ENCODE measurements at places on chromosomes 6 and 20.

DNA sequence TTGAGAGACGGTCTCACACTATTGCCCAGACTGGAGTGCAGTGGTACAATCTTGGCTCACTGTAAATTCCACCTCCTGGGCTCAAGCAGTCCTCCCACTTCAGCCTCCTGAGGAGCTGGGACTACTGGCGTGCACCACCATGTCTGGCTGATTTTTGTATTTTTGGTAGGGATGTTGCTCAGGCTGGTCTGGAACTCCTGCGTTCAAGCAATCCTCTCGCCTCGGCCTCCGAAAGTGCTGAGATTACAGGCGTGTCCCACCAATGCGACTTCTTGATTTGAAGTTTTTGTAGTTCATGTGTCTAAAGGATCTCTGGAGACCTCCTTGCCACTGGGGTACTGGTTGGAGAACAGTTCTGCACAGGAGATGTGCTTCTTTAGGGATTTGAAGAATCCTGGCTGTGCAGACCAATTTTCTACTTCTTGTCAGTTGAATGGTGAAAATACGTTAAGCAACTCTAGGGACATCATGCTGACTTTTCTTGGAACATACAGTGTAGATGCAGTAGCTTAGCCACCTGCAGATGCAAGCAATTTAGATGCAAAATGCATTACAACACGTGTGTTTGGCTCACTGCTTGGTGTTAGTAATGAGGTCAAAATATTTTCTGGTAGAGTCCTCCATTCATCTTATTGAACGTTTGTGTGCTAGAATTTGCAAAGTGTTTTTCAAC is 28.2 kb downstream of the SYTL3 start:
- DNase-seq, result no peak

GRCh38 chr6:110537208-110538123 is 61.1 kb upstream of the SLC22A16 start:
- DNase-seq, result peak; percentile 98

GRCh38 chr6:170152124-170152926 is 138.6 kb downstream of the DLL1 start:
- no peak for DNase-seq

GRCh38 chr20:62777528-62777830 is 18.8 kb upstream of the MRGBP start:
- DNase-seq, result no peak

GRCh38 chr20:43972692-43973091 is 58.0 kb downstream of the TOX2 start:
- no peak for DNase-seq

DNA sequence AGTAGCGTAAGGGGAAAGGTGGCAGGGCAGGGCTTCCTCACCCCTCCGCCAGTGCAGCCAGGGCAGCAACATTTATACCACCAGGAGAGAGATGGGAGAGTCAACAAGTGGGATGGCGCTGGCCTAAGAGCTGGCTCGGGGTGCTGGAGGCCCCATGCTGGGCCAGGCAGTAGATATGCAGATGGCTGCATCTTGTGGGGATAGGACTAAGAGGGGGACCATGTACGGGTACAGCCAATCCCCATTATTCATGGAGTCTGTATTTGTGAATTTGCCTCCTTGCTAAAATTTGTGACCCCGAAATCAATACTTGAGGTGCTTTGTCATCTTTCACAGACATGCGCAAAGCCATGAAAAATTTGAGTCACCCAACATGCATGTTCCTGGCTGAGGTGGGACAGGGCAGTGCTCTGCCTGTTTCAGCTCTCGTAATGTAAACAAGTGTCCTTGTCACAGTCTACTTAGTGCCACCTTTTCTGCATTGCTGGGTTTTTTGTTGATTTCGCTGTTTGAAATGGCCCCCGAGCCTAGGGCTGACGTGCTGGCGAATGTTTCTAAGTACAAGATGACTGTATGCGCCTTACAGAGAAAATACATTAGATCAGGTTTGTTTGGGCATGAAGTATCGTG is 27.5 kb upstream of the TAF8 start:
- DNase-seq, result no peak

DNA sequence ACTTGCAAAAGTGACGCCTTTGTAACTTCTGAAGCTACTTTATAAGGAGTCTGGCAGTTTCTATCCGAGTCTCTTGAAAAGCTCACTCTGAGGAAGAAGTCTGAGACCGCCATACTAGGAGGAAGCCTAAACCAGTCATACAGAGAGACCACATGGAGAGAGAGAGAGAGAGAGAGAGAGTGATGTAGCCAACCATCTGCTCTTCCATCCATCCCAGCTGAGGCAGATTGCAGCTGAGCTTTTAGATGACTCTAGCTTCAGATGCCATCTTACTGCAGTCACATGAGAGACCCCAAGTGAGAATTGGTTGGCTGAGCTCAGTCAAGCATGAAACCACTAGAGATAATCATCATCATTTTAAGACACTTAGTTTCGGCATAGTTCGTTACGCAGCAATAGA is 15.0 kb upstream of the DTNBP1 start:
- DNase-seq, result no peak

GRCh38 chr6:6803180-6803977 is 214.9 kb downstream of the LY86 start:
- DNase-seq, result no peak

GRCh38 chr20:61841966-61842365 is 223.7 kb downstream of the TAF4 start:
- no peak for DNase-seq

DNA sequence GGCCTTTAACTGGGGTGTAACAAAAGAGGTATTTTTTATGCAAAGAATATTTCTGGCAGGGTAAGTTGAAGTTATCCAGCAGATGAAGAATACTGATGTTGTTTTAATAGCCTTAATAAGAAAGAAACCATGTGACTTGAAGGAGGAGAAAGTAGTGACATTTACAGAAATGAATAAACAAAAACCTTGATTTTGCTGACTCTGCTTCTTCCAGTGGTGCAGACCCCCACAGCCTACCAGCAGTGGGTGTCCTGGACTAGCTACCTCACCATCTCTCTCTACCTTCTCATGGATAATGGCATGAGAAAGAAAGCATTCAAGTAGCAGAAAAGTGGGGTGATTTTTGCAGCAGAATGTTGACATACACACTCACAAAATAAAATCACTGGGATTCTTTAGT is 162.6 kb upstream of the RNF217 start:
- DNase-seq, result no peak

DNA sequence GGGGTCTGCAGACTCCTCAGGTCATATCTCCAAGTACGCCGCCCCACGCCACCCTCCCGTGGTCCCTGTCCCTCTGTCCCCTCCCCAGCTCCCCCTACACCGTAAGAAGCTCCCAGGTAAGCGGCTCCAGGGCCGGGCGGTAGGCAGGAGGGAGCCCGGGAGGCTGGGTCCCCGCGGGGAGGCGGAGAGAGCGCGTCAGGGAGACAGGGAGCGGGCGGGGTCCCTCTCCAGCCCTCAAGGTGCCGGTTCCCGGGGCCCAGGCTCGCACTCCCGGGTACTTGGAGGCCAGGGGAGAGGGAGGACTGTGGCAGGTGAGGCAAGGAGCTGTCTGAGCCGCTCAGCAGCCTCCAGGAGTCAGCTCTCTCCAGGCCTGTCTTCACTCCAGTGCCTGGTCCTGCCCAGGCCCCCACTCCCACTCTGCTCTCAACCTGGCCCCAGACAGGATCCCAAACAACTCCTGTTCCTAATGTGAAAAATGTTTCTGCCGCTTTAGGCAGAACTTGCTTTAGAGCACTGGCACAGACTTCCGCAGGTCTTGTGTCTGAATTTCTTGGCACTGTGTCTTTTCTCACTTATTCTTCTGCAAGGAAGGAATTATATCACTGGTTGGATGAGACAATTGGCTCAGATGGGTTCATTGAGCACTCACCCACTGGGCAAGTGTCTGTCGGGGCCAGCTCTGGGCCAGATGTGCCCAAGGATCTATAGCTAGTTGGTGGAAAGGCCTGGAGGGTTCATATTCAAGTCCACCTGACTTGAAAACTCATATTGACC is 36.6 kb downstream of the HLA-G start:
- no peak for DNase-seq

DNA sequence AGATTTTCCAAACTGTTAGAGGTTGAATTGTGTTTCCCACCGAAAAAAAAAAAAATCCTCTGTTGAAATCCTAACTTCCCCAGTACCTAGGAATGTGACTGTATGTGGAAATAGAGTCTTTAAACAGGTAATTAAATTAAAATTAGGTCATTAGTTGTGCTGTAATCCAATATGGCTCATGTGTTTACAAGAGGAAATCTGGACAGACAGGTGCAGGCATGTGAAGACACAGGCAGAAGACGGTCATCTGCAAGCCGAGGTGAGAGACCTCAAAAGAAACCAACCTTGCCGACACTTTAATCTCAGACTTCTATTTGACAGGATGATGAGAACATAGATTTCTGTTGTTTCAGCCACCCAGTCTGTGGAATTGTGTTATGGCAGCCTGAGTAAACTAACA is 28.6 kb upstream of the EZR start:
- no peak for DNase-seq

DNA sequence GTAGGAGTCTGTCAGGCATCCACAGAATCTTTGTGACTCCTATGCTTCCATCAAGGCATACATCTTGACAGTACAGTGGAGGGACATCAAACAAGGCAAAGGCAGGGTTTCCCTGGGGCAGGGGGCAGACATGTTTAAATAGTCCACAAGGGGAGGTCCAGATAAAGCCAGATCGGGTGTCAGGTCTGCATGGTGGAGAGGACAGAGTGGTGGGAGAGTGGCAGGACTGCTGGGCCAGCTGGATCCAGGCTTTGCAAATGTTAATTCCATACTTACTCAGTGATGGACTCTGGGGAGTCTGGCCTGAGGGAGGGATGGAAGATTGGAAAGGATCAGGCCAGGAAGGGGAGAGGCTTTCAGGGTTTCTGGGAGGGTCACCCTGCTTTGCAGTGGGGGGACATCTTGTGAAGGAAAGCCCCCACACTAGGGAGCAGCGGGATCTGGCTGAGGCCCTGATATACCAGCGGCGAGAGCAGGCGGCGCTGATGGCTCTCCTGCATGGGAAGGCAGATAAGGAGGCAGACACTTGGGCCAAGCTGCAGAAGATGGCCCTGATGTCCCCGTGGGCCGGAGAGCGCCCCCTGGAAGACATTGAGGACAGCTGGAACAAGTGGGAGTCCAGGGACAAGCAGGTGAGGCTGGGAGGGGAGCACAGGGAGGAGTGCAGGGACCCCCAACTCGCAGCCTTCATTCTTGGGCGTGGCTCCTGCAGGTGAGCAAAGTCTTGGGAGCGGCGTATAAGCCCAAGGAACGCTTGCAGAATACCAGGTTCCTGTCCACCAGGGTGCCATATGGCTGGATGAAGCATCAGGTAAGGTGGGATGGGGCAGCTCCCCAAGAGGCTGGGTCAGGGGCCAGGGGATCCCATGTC is 44.6 kb downstream of the SUN5 start:
- DNase-seq, result no peak

DNA sequence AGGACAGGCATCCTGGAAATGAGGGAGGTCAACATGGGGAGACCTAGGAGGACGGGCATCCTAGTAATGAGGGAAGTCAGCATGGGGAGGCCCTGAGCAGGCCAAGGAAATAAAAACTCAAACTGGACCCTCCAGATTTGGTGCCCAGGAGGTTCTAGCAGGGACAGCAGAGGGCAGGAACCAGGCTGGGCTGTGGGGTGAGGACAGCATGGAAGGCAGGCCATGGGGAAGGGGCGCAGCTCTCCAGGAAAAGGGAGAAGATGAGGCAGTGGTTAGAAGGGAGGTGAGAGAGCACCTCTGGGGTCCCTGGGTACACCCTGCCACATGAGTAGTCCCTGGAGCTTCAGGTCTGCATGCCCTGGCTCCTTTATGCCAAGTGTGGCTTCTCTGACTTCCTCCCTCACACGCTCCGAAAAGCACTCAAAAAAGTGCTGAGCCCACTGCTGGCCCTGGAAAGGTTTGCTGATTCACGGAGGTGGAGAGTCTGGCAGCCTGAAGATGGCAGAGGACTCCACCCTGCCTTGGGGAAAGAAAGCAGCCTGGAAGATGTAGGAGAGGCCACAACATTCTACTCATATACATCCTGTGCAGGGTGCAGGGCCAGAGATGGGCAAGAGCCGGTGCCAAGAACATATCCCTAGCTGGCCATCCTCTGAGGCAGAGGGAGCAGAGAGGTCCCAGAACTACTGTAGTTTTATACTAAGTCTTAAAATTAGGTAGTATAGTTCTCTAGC is 154.9 kb downstream of the MRPL14 start:
- DNase-seq, result peak; percentile 46

DNA sequence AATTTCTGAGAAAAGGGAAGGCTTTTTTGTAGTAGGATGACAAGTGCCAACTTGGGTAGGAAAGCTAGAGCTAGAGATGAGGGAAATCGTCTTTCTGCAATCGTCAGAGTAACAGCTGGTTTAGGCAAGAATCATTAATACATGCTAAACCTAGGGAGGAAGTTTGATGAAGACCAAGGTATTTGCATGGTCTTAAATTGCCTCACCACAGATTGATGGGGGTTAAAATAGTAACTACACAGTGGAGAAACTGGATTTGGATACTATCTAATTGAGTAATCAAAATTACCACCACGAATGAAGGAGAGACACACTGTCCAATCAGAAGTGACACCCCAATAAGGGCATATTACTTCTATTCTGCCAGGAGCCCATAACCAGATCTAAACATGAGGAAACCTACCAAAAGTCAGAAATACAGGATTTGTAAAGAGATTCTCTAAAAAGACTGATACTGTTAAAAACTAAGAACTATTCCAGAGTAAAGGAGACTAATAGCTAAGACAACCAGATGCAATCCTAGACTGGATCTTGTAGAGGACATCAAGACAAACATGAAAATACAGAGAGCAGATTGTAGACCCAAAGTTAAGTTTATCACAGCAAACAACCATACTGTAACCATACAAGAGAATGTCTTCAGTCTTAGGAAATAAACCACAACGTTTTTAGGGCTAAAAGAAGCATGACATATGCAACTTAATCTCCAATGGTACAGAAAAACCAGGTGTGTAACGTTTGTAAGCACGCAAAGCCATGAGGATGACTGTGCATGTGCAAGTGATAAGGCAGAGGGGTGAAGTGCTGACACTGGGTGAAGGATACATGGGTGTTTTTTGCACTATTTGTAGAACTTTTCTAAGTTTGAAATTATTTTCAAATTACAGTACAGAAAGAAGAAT is 21.8 kb downstream of the SNX5 start:
- no peak for DNase-seq

- DNase-seq, result peak; percentile 25
These were observed 50.7 kb downstream of the DOK5 start for GRCh38 chr20:54525916-54526590.

GRCh38 chr6:37489697-37490336 is 9.9 kb downstream of the CCDC167 start:
- no peak for DNase-seq

GRCh38 chr20:31835977-31836852 is 9.2 kb downstream of the FOXS1 start:
- peak; percentile 90 for DNase-seq
